Neural crest cell (in vitro differentiated cells): ENCODE measurements at places on chromosomes 5 and 9. TPM values are rescaled to one million over a fixed set of nuclear protein-coding genes. Genes with fewer than 3 reads are reported as not detected.
A peak's percentile ranks its signal among the peaks of the same experiment; 100 is the strongest.

Gene STKLD1
- 2.8 and 2.9 TPM in 2 replicates for total RNA-seq

- peaks cover 3% of the 10 kb centered on the region for H3K27me3 ChIP-seq
- H3K4me1 ChIP-seq, result peaks cover 4% of the 10 kb centered on the region
- no peaks in the 10 kb centered on the region for H3K36me3 ChIP-seq
- no peak overlapping the region for H3K27ac ChIP-seq
- no peak for DNase-seq
These were observed 343.6 kb upstream of the ISL1 start for GRCh38 chr5:51039424-51040329.

DNA sequence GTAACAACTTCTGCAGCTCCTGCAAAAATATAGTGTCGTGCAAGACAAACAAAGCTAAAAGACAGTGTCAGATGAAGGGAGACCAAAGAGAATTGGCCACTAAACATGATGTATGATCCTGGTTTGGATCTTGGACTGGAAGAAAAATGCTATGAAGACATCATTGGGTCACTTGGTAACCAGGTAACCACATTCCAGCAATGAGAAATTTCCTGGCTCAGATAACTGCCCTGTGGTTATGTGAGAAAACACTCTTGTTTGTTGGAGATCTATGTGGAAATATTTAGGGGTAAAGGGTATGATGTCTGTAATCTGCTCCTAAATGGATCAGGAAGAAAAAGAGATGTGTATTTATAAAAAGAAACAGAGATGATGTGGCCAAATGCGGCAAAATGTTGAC, 45.5 kb upstream of the ANKRD33B start:
- peaks cover 18% of the 10 kb centered on the region for H3K4me1 ChIP-seq
- no peak overlapping the region for H3K4me3 ChIP-seq
- peak overlapping the region; percentile 37 for H3K27ac ChIP-seq
- no peak for DNase-seq
- no peaks in the 10 kb centered on the region for H3K27me3 ChIP-seq

Gene C5orf52
- not detected in 2 replicates for total RNA-seq

DNA sequence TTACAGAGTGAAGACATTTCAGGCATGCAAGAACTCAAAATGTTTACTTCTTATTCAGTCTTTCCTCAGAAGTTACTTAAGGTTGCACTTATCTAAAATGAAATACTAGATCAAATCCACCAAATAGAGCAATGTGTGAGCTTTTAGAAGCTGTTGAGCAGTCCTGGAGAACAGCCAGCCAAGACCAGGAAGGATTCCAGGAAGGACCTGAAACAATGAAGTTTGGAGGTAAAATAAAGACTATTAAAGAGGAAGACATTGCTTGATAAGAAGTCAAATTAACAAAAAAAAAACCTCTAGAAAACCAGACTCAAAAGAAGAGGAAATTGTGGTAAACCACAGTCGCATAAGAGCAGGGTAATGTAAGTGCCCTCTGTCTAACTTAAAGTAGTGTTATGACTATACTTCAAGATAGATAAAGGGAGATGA, 156.2 kb upstream of the S1PR3 start:
- no peak for DNase-seq
- no peaks in the 10 kb centered on the region for H3K27me3 ChIP-seq
- H3K27ac ChIP-seq, result no peak overlapping the region
- no peaks in the 10 kb centered on the region for H3K4me1 ChIP-seq

DNA sequence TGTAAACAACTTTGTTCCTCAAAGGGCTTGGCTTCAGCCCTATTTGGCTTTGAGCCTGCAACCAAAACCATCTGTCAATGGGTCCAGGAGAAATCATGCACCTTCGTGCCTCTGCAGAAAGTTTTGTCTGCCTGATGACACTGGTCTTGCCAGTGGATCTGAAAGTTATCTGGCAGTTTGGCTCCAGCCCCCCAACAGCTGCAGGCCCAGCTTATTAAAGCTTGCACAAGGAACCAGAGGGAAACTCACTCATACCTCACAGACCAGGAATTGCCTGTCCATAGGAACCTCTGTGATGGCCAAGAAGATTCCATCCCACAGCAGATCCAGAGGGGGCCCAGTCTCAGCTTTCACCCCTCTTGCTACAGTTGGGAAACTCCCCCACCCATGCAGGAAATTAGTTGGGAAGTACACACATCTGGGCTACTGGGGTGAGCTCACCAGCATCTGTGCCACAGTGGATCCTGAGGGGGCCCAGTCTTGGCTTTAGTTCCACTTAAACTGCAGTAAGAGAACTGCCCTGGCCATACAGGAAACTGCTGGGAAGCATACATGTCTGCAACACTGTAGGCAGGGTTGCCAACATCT, 265.5 kb downstream of the GRIA1 start:
- DNase-seq, result no peak
- H3K27me3 ChIP-seq, result no peaks in the 10 kb centered on the region
- no peak overlapping the region for H3K27ac ChIP-seq
- peaks cover 8% of the 10 kb centered on the region for H3K4me1 ChIP-seq
- H3K36me3 ChIP-seq, result no peaks in the 10 kb centered on the region
